ENCODE measurements at places on chromosomes 7 and 10.

DNA sequence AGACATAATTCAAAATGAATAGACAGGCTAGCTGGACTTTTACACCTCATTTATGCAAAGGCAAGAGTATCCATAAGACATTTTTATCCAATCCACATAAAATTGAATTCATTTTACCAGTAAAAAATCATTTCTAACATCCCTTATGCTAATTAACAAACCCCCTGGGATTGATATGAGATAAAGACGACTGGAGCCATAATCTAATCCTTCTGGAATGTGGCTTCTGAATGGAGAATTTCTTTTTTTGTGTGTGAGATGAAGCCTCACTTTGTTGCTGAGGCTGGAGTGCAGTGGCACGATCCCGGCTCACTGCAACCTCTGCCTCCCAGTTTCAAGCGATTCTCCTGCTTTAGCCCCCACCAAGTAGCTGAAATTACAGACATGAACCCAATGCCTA lies 90.4 kb downstream of the AKR1D1 start:
- DNase-seq: no peak

GRCh38 chr7:124908259-124908658 lies 21.4 kb downstream of the POT1 start:
- DNase-seq: peak; percentile 2

- no peak for DNase-seq
Measured at GRCh38 chr7:136883046-136883445, 14.6 kb downstream of the CHRM2 start.

GRCh38 chr10:121127151-121127906 lies 276.2 kb downstream of the WDR11 start:
- no peak for DNase-seq

- DNase-seq: no peak
Measured at GRCh38 chr10:34960983-34961382, 129.2 kb downstream of the CUL2 start.

DNA sequence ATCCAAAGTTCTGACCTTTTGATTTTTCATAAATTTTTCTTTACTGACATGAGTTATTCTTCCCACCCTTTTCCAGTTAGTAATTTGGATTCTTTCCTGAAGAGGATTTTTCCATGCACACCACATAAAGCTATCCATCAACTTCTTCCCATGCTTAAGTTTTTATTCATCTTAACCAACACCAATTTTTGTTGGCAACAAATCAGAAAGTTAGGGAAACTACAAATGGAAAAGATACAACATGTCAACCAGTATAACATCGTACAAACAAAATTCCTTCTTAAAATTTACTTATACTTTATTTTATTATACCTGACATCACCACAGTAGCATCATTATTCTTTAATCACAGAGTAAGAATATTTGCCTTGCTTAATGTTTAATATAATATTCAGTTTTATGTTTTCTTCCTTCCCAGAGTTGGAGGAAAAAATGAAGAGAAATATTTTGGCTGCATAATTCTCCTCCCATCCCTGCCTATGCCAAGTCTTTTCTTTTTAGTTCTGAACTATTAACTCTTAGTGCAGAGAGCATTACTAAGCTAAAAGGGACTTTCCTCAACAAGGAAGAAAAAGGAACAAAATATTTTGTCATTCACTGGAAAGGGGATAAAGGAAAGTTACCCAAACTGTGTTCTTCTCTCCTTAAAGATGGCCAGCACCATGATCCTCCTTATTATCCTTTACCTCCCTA lies 67.5 kb upstream of the MEOX2 start:
- DNase-seq: no peak

DNA sequence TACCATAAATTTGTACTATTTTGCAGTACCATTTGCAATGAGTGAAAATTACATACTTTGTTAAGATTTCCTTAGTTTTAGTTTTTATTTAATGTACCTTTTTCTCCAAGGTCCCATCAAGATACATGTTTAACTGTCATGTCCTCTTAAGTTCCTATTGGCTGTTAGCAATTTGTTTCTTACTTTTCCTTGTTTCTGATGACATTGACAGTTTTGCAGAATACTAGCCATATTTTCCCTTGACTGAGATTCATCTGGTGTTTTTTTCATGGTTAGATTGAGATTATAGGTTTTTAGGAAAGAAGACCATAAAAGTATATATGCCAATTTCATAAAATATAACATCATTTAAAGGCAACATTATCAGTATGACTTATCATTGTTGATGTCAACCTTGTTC lies 376.8 kb upstream of the STEAP1 start:
- no peak for DNase-seq

DNA sequence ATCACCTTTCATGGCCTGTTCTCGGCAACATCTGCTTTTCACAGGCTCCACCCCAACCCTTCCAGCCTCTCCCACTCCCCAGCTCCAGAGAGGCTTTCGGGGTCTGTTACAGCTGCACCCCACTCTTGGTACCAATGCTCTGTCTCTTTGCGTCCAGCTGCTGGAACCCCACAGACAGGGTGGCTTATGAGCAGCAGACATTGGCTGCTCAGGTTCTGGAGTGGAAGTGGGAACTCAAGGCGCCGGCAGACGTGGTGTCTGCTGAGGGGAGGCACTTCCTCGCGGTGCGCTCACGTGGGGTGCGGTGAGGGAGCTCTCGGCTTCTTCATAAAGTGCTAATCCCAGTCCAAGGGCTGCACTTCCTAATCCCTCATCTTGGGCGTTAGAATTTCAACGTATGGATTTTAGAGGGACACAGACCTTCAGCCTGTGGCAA lies 185.7 kb downstream of the ELFN1 start:
- DNase-seq: no peak

DNA sequence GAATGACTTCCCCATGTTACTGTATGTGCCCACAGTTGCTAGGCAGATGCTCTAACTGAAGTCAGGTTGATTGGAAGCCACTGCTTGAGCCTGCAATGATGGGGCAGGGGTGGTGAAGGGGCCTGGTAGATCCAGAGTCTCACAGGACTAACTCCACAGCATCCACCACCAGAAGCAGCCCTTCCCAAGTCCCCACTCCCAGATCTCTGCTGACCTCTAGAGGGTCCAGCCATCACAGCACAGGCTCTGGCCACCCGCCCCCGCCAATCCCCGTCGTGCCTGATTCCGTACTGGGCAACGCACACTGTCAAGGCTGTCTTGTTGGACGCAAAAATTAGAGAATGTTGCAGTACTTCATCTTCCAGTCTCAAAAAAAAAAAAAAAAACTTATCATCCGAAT lies 136.8 kb upstream of the PDE1C start:
- DNase-seq: no peak

- DNase-seq: no peak
Measured at GRCh38 chr7:123755338-123755737, 6.5 kb upstream of the WASL start.

DNA sequence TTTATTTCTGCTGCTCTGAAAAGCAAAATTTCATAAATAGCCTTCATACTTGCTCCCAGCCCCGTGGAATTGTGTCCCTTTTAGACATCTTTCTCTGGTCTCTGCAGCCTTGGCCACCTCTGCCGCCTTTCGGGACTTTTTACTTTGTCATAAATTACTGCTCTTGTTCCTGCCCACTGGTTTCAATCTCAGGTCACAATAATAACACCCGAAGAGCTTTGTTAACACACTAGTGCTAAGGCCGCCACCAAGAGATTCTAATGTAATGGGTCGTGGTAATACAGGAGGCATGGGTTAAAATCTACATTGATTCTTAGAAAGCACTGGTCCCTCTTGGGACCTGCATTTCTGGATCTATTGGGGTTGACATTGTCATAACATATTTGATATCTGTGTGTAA lies 276.0 kb upstream of the VWC2 start:
- DNase-seq: no peak

DNA sequence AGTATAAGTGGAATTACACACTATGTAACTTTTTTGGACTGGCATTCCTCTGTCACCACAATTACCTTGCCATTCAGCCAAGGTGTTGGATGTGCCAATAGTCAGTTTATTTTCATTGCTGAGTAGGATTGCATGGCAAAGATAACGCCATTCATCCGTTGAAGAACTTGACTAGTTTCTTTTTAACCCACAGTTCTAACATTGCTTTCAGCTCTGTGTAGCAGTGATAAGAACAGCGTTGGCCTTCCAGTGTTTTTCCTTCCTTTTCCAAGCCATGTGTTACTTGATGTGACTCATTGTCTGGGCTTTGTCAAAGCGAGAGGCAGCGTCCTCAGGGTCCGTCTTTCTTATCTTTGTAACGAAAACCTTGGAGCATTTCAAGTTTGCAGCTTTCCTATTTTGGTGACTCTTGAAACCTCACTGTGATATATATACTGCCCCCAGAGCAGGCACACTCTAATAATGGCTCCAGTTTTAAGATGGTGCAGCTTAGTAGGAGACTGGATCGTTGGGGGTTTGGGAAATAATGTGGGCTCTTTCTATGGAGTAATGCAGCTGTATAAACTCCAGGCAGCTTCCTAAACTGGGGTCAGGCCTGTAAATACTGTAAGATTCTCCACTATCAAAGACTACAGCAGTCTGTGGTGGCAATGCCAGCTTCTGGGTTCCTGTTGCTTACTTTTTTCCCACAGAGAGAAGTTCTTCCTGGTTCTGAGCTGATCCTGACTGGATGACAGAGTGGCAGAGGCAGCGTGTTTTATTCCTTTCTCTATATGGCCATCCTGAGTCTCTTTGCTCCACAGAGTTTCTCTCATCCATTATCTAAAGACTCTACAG lies 41.7 kb downstream of the AKR1E2 start:
- DNase-seq: no peak

GRCh38 chr7:68406480-68406879 lies 1191.8 kb upstream of the AUTS2 start:
- no peak for DNase-seq

DNA sequence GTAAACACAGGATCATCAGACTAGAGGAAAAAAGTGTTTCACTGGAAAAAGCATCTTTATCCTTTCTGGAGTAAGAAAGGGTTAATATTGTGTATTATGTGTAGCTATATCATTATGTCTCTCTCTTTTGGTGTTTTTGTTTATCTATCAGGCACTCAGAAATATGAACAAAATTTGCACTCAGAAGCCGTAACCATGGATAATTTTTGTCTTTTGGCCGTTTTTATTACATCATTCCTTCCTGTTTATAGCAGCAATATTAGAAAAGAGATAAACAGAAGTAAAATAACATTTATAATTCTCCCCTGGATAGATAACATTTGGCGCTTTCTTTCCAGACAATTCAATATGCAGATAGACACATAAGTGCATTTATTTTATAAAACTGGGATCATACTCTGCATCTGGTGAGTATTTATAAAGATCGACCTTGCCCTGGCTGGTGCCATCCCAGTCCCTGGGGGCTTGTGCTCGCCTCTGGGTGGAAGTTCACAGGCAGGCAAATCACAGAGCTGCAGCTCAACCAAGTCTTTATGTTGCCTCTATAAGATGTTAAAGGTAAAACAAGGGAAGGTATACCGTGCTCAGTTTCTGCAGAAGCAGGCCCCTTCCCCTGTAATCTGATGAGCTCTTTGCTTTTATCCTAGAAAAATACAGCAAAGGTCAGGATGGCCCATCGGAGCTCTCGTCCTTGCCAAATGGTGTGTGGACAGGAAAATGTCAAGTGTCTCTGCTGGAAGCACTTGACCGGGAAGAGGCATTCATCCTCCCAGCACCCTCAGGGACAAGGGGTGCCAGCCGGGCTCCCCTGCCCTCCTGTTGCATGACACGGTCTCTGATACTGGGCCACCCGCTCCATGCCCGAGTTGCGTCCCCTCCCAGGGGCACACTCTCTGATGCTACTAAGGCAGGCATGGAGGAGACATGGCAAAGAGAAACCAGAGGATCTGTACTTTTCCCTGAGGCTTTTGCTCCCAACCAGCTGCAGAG lies 43.9 kb downstream of the PYROXD2 start:
- no peak for DNase-seq

- DNase-seq: no peak
Measured at GRCh38 chr7:81616951-81617350, 152.9 kb downstream of the HGF start.

DNA sequence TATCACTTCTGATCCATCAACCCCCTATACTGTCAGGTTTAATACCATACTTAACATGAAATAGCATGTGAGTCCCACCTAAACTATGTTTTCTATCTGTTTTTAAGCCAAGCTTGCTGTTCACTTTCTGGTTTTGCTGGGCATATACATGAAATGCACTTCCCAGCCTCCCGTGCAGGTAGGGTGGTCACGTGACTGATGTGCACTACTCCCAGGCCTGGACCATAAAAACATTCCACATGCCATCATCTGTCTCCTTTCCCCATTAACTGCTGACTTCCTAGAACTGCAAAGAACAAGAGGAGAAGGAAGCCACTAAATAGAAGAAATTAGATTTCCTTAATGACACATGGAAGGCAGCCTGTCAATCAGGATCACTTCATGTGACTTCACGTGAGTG lies 40.1 kb upstream of the CALD1 start:
- DNase-seq: no peak

GRCh38 chr10:100978901-100979195 lies 8.4 kb downstream of the MRPL43 start:
- DNase-seq: no peak

DNA sequence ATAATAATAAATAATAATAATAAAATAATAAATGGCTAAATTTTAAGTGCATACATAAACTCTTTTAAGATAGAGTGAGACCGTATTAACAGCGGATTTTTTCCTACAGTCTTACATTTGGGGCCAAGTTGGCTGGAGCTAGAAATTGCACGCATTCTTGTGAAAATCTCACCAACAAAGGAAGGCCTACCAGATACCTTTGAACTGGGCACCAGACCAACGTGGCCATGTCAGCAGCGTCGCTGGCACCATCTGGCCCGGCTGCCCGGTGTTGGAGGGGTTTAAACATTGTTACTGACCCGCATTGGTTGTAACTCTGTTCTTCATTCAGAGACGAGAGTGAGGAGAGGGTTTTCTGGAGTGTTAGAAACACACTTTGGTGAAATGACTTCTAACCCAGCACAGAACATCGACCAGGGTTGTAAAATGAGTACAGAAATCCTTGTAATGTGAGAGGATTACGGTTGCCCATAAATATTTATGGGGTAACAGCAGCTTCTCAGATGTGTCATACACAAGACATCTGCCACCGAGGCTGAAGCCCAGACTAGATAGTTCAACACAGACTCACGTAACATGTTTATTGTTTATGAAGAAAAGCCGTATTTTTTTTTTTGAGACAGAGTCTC lies 34.6 kb upstream of the UNCX start:
- DNase-seq: peak; percentile 83

DNA sequence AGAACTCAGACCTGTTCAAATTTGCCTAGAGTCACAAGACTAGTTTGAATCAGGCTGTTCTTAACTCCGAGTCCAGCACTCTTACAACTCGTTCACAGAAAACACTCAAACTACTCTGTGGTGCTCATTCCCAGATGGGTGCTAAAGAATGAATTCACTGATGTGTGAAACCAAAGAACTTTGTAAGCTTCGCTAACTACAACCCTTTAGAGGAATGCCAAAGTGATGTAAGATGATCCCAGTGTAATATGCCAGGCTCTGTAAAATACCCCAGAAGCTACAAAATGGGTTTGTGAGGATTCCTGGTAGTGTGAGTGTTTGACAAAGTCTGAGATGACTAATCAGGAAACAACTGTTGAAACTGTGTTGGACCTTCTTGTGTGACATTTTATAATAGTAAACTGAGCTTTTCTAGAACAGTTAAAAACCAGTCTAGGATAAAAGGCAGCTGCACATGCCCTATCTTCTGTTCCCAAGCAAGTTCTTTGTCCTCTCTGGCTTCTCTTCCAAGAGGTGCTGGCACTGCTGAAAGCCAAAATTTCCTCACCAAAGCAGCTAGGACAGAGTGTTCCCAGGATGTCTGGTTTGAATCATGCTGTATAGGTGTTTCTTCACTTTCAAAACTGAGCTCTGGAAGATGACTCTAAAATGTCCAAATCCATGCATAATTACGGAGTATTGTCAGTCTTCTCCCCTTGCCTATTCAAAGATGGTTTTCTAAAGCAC lies 527.6 kb downstream of the SORCS1 start:
- no peak for DNase-seq

Measured in HS-5 (cell line).